Stimulated activated CD4-positive, alpha-beta T cell treated with anti-CD3 and anti-CD28 coated beads, Interleukin-2, amount 100 ng/mL, for 24 hours (primary cell): ENCODE measurements at places on chromosomes 6 and 20.

GRCh38 chr6:4910037-4910760, 93.6 kb downstream of the RPP40 start:
- no peak for DNase-seq

DNA sequence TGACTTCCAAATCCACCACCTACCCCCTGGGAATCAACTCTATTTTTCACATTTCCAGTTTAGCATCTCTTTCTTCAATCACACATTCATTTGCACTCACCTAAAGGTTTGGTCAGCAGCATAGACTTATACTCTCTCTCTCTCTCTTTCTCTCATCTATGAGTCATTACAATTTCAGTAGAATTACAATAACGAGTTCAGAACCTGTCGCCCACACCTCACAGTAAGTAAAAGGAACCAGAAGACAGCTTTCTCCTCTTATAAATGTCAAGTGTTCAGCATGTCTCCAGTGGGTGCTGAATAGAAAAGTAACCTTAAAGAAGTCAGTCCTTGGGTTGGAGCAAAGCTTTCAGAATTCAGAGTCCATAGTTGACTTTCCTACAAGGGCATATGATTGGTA, 1.1 kb upstream of the PHACTR1 start:
- no peak for DNase-seq

DNA sequence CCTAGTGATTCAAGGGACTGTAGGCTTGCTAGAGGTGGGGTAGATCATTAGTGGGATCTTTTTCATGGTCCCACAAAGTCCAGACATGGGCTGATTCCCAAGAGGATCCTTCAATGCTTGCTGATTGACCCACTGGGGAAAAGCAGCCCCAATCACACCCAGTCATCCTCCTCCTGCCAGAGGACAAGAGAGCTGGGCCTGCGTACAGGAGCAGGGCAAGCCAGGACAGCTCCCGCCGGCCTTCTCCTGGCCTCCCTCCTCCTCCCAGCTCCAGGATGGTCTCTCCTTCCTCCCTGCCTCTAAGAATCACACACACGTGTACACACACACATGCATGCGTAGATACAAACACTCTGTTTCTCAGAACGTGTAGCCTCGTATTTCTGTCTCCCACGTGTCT, 27.0 kb downstream of the KCNK15 start:
- DNase-seq = no peak

DNA sequence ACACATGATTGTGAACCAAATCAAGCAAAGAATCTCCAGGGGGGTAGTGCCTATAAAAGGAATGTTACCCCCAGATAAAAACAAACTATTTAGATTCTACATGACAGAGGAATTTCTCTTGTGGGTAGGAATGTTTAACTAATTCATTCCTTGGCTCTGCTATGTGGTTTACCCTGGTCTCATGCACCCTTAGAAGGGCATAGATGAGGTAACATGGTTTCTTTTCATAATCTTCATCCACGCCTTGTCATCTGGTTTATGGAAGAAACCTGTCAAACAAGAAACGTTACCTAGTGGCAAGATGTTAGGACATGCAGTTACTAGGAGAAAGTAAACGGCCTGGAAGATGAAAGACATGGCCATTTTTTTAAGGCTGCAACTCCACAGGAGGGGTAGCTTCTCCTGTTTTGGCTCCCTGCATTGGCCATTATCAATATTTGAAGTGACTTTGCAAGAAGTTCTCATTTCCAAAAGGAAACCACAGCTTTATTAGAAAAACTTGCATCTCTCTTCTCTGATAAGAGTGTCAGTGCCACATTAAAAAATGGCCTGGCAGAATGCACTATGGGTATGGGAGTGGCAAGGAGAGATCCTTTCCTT, 45.5 kb downstream of the STX11 start:
- DNase-seq = no peak

GRCh38 chr6:167705211-167705750, 121.4 kb upstream of the AFDN start:
- no peak for DNase-seq

DNA sequence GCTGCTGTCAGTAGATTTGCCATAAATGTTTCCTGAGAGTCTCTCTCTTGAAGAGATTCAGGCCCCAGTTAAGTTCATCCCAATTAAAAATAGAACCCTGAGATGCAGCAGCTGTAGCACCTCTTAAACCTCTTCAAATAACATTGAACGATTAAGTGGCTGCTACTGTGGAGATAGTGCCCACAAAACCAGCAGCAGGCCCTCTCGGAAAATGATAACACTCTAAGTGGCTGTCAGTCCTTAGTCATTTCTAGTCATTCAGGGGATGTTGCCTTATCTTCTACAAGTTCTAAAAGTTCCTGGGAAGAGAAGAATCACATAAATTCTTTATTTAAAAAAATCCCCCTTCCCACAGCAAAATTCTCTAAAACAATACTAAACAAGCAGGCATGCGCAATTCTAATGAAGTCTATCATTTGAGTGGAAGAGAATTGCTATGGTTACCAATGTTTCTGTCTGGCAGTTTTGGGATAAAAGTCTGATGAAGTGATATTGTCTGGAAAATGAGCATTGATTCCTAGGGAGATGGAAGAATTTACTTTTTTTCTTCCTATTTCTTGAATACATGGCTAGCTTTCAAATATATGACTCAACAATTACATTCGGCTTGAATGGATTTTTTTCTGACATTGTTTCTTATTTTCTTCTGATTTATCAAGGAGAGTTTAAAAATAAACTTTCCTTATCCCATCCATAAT, 131.9 kb downstream of the TRMT11 start:
- no peak for DNase-seq

- DNase-seq = no peak
Observed at GRCh38 chr6:4545893-4546292, 230.3 kb upstream of the CDYL start.

DNA sequence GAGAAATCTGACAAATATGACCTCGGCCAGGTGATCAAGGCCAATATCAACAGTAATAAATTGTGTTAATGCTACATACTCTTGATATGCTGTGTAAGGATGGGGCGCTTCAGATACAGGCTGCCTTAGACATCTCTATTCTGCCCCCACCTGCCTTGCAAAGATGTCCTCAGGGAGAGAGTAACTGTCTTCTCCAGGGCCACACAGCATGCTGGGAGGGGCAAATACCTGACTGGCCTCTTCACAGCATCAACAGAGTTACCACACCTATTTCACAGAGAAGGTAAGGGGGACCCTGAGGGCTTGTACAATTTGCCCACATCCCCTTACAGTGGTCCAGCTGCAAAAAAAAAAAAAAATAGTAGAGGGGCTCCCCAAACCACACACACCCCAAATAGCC, 17.2 kb upstream of the KIAA1755 start:
- no peak for DNase-seq

- no peak for DNase-seq
Observed at GRCh38 chr20:36281785-36282380, 24.3 kb upstream of the DLGAP4 start.
